CD8-positive, alpha-beta memory T cell (primary cell): ENCODE measurements at places on chromosomes 1 and 21. TPM values are rescaled to one million over a fixed set of nuclear protein-coding genes. Genes with fewer than 3 reads are reported as not detected.

The LRRIQ3 gene
- 2.9 TPM for total RNA-seq

- no peak overlapping the region for H3K4me3 ChIP-seq
- DNase-seq: no peak
- no peaks in the 10 kb centered on the region for H3K27me3 ChIP-seq
Observed at GRCh38 chr21:41610042-41610839, 102.3 kb upstream of the TMPRSS2 start.

The B3GALT2 gene
- total RNA-seq: 2.4 TPM

The DNAJC28 gene
- total RNA-seq: 0.60 TPM

- no peaks in the 10 kb centered on the region for H3K4me1 ChIP-seq
- no peaks in the 10 kb centered on the region for H3K27me3 ChIP-seq
- no peaks in the 10 kb centered on the region for H3K36me3 ChIP-seq
- H3K4me3 ChIP-seq: no peak overlapping the region
- no peak overlapping the region for H3K27ac ChIP-seq
Observed at GRCh38 chr1:1929102-1929638, 10.1 kb upstream of the TMEM52 start.

GRCh38 chr1:66166753-66167152 is 367.2 kb upstream of the SGIP1 start:
- DNase-seq: no peak
- no peak overlapping the region for H3K27ac ChIP-seq
- no peak overlapping the region for H3K4me3 ChIP-seq
- H3K36me3 ChIP-seq: no peaks in the 10 kb centered on the region
- H3K27me3 ChIP-seq: peaks cover 4% of the 10 kb centered on the region
- no peaks in the 10 kb centered on the region for H3K4me1 ChIP-seq

DNA sequence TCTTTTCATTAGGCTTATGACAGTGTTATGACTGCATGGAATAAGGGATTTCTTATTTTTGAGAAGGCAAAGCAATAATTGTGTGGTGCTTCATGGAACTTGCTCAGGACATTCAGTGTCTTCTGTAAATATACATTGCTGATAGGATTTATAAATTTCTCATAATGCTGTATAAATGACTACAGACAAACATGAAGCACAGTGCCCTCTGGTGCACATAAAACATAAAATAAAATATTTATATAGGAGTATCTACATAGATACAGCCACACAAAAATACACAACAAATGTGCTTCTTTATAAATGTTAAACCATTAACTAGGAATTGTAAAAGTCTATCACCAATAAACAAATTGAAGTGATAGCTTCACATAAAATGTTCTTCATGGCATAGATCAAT is 24.1 kb downstream of the BRINP3 start:
- no peaks in the 10 kb centered on the region for H3K4me1 ChIP-seq
- no peak overlapping the region for H3K4me3 ChIP-seq
- H3K27ac ChIP-seq: no peak overlapping the region
- H3K27me3 ChIP-seq: no peaks in the 10 kb centered on the region

DNA sequence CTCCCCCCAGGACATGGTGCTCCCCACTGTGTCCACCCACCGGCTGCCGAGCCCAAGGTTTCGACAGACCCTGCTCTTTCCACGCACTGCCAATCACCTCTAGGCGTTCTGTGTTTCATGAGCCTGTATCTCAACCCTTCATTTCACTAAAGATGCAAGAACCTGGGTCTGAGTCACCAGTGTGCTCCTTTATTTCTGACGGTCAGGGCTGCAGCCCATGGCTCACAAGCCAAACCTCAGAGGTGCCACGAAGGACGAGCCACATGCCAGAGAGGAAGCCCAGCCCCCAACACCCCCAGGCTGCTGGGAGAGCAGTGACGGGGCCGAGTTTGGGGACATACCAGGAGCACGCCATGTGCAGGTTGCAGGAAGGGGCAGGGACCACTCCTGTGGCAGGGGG is 79.2 kb upstream of the ARHGEF16 start:
- no peaks in the 10 kb centered on the region for H3K27me3 ChIP-seq
- H3K36me3 ChIP-seq: no peaks in the 10 kb centered on the region
- DNase-seq: no peak
- H3K4me3 ChIP-seq: no peak overlapping the region

DNA sequence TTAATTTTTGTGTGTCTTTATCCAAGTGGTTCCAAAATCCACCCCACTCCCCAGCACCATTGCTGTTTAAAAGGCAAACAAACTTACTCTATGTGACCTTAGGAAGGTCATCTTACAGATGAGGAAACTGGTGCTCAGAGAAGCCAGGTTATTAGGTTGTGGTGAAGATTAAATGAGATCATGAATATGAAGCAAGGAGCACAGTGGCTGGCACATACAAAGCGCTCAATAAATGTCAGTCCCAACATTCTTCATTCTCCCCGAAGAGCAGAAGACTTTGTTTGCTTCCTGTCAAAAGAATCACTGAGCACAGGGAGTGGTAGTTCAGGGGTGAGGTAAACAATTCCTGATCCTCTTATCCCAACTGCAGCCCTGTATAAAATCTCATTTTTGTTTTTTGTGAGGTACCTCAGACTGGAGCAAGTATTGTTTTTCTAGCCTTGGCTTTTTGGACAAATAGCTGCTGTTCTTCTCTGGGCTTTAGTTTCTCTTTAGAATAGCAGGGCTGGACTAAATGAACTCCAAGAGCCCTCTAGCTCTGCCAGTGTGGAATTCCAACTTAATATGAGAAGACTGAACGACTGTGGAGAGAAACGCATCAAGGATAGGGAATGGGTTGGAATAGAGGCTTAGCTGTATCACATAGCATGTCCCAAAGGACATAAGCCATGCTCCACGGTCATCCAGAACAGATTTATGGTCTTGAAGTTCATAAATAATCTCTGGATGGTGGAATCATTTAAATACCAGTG is 455.3 kb upstream of the USP24 start:
- DNase-seq: no peak
- H3K36me3 ChIP-seq: no peaks in the 10 kb centered on the region
- H3K4me1 ChIP-seq: no peaks in the 10 kb centered on the region
- H3K27me3 ChIP-seq: no peaks in the 10 kb centered on the region

GRCh38 chr1:115712911-115713609 is 55.5 kb downstream of the CASQ2 start:
- H3K4me3 ChIP-seq: no peak overlapping the region
- no peaks in the 10 kb centered on the region for H3K4me1 ChIP-seq
- no peak for DNase-seq
- no peak overlapping the region for H3K27ac ChIP-seq
- no peaks in the 10 kb centered on the region for H3K36me3 ChIP-seq
- H3K27me3 ChIP-seq: no peaks in the 10 kb centered on the region

The NBPF3 gene
- 5.5 TPM for total RNA-seq

GRCh38 chr21:42587036-42587435 is 66.4 kb upstream of the PDE9A start:
- H3K36me3 ChIP-seq: no peaks in the 10 kb centered on the region
- no peaks in the 10 kb centered on the region for H3K27me3 ChIP-seq
- no peak overlapping the region for H3K27ac ChIP-seq
- H3K4me3 ChIP-seq: no peak overlapping the region

The NAV1 gene
- 0.77 TPM for total RNA-seq

The ANGPTL7 gene
- total RNA-seq: not detected

- H3K27ac ChIP-seq: no peak overlapping the region
- no peaks in the 10 kb centered on the region for H3K4me1 ChIP-seq
- H3K4me3 ChIP-seq: no peak overlapping the region
- no peak for DNase-seq
- H3K36me3 ChIP-seq: no peaks in the 10 kb centered on the region
- H3K27me3 ChIP-seq: no peaks in the 10 kb centered on the region
Observed at GRCh38 chr1:59520827-59521418, 224.0 kb downstream of the FGGY start.

DNA sequence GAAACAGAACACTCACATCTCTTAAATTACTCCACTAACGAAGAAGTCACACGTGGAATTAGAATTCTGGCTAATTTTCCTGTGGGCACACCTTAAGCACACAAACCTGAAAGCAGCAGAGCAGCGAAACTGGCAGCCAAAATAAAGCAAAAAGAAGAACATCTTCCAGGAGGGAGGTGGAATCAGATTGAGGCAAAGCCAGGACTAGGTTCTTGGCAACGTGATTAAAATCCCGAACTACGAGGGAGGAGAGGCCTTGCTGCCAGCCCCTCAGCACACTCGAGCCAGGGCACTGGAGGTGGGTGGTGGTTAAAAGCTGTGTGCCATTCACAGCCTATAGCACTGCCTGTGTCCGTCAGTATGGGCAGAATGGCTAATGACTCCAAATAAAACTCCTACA is 58.0 kb downstream of the HIVEP3 start:
- H3K4me1 ChIP-seq: peaks cover 7% of the 10 kb centered on the region
- H3K36me3 ChIP-seq: no peaks in the 10 kb centered on the region

GRCh38 chr1:229815076-229815475 is 189.0 kb downstream of the URB2 start:
- no peak for DNase-seq
- no peak overlapping the region for H3K4me3 ChIP-seq
- no peaks in the 10 kb centered on the region for H3K36me3 ChIP-seq
- no peaks in the 10 kb centered on the region for H3K4me1 ChIP-seq

- peak overlapping the region; percentile 60 for H3K27ac ChIP-seq
- DNase-seq: no peak
- H3K4me1 ChIP-seq: peaks cover 70% of the 10 kb centered on the region
- H3K4me3 ChIP-seq: no peak overlapping the region
- no peaks in the 10 kb centered on the region for H3K27me3 ChIP-seq
Observed at GRCh38 chr1:221711656-221712055, 30.2 kb downstream of the DUSP10 start.

The IFNLR1 gene
- 6.1 TPM for total RNA-seq

The KCNE1 gene
- total RNA-seq: 0.11 TPM

GRCh38 chr1:204941421-204942338 is 71.0 kb downstream of the NFASC start:
- no peak overlapping the region for H3K4me3 ChIP-seq
- no peak overlapping the region for H3K27ac ChIP-seq
- H3K36me3 ChIP-seq: no peaks in the 10 kb centered on the region
- no peaks in the 10 kb centered on the region for H3K4me1 ChIP-seq
- no peaks in the 10 kb centered on the region for H3K27me3 ChIP-seq

DNA sequence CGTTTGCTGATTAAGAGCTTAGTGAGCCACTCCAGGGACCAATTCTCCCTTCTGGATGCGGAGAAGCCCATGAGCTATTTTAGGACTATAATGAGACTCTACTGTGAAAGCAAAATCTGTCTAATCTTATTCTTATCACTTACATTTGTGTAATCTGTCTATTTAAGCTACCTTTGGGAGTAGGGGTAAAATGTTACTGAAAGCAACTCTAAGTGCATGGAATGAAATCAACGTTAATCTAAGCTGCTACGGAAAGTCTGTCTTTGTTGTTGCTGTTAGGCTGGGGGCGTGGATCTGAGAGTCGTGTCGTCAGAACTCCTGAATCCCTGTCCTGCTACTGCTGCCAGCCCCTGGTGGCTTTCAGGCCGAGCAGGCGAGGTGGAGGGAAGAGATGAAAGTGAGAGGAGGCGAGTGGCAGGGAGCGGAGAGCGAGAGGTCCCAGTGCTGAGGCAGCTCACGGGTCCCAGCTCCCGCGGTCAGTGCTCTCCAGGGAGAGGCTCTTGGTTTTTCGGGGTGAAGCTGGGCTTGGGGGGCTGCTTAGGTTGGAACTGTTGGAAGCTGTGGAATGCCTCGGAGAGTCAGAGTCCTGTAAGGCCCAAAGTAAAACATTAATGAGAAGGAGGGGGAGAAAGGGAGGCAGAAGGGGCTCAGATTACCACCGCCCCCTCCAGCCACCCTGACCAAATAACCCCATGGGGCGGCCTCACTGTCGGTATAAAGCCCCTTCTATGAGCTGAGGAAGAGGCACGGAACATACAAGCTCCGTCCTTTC is 53.9 kb downstream of the COQ8A start:
- H3K4me1 ChIP-seq: peaks cover 5% of the 10 kb centered on the region
- H3K36me3 ChIP-seq: no peaks in the 10 kb centered on the region
- no peak overlapping the region for H3K4me3 ChIP-seq
- no peaks in the 10 kb centered on the region for H3K27me3 ChIP-seq
- no peak overlapping the region for H3K27ac ChIP-seq

The CFAP57 gene
- total RNA-seq: 0.33 TPM
